Smooth muscle cell of the pulmonary artery (primary cell): ENCODE measurements at places on chromosomes 11 and 22. TPM values are rescaled to one million over a fixed set of nuclear protein-coding genes. Genes with fewer than 3 reads are reported as not detected.

The CDC42BPG gene
- total RNA-seq = 0.07 and 0.13 TPM in 2 replicates

The TRPM5 gene
- not detected in 2 replicates for total RNA-seq

The POU2AF2 gene
- not detected in 2 replicates for total RNA-seq

The HMOX1 gene
- total RNA-seq = 135 and 169 TPM in 2 replicates

The CCDC116 gene
- total RNA-seq = 0.20 and 0.26 TPM in 2 replicates

The PARVA gene
- total RNA-seq = 71.7 and 74.6 TPM in 2 replicates

The OR51F2 gene
- total RNA-seq = not detected in 2 replicates

The FAM118B gene
- 14.6 and 14.9 TPM in 2 replicates for total RNA-seq

The MS4A7 gene
- not detected in 2 replicates for total RNA-seq

The SLC5A1 gene
- total RNA-seq = not detected in 2 replicates

The CLP1 gene
- 11.0 and 13.5 TPM in 2 replicates for total RNA-seq

The BLID gene
- 40.5 and 45.7 TPM in 2 replicates for total RNA-seq

The DDX25 gene
- total RNA-seq = not detected in 2 replicates

The ARL14EP gene
- 17.1 and 23.4 TPM in 2 replicates for total RNA-seq

The MMP26 gene
- not detected in 2 replicates for total RNA-seq

The MRGPRF gene
- 20.2 and 65.7 TPM in 2 replicates for total RNA-seq

The TOLLIP gene
- 34.8 and 54.9 TPM in 2 replicates for total RNA-seq

The TEX12 gene
- 0.20 TPM in 1 of 2 replicates, not detected in the other for total RNA-seq

The TRIM49 gene
- not detected in 2 replicates for total RNA-seq

The RASSF10 gene
- 0.23 TPM in 1 of 2 replicates, not detected in the other for total RNA-seq
